ENCODE measurements at places on chromosomes 4 and X.

- DNase-seq: no peak
Observed at GRCh38 chr4:105651884-105652283, 56.6 kb downstream of the INTS12 start.

- DNase-seq: no peak
Observed at GRCh38 chrX:38249965-38250364, 29.3 kb upstream of the SRPX start.

DNA sequence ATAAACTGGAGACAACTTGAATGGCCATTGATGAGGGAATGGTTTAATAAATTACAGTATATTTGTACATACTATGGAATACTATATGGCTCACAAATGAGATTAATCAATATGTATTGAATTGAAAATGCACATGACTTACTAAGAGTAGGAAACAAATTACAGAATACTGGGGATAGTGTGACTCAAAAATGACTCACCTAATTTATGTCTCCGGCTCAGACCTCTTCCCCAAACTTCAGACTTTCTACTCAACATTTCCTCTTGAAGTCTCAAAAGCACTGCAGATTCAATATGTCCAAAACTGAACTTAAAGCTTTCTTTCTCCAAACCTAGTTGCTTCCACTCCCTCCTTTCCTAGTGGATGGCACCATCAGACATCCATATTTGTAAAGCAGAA lies 28.8 kb upstream of the GRIA3 start:
- DNase-seq: no peak

DNA sequence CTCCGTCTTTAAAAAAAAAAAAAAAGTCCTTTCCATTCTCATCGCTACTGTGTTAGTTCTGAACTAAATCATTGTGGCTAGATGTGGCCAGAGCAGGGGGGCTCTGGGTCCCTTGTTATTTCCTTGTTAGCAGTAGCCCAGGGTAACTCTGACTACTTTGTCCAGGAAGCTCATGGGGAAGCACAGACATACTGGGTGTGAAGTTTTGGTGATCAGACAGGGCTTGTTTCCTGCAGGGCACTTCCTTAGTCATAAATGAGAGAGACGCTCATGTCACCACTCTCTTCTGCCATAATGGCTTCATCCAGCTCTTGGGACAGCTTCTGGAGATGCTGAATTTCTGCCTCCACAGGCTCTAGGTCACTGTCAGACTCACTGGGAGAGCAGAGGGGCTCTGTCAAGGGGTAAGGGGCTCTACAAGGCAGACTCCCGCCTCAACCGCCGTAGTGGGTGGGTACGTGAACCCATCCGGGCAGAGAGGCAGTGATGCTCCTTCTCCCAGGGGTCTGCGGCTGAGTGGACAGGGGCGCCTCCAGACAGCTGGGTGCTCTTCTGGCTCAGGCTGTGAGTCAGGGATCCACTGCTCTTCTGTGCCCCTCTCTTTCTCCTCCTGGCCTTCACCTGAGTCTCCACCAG lies 12.9 kb downstream of the STIM2 start:
- peak; percentile 70 for DNase-seq

DNA sequence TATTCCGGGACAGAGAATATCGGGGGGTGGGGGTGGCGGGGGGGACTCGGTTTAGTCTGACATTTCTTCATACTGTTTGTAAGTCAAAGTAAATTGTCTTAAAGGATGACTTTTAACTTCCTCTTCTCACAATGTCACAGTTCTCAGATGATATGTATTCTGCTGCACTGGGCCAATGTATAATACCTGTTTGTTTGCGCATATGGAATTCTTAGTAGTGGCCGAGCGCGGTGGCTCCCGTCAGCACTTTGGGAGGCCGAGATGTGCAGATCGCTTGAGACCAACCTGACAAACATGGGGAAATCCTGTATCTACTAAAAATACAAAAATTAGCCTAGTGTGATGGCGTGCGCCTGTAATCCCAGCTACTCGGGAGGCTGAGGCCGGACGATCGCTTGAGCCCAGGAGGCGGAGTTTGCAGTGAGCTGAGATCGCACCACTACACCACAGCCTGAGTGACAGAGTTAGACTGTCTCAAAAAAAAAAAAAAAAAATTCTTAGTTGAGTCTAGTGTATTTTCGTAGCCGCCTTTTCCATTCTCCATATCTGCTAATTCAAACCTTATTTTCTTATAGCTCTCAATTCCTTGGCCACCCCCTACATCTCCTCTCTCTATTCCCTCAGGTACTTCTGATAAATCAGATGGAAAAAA lies 851 bp downstream of the POLR2B start:
- peak; percentile 65 for DNase-seq

GRCh38 chr4:8603931-8604330 lies 11.4 kb downstream of the CPZ start:
- no peak for DNase-seq

- no peak for DNase-seq
Observed at GRCh38 chrX:129461801-129462456, 61.4 kb downstream of the SMARCA1 start.

DNA sequence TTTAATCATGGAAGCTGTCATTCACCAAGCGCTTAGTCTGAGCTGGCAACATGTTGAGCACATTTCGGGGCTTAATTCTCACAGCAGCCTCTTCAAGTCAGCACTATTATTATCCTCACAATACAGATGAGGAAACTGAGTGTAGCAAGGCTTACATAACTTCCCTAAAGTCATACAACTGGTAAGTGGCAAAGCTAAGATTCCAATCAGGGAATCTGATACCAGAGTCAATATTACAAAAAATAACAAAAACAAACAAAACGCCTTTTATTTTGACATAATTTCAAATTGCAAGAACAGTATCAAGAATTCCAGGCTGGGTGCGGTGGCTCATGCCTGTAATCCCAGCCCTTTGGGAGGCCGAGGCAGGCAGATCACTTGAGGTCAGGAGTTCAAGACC lies 120.4 kb upstream of the DUSP21 start:
- DNase-seq: no peak

DNA sequence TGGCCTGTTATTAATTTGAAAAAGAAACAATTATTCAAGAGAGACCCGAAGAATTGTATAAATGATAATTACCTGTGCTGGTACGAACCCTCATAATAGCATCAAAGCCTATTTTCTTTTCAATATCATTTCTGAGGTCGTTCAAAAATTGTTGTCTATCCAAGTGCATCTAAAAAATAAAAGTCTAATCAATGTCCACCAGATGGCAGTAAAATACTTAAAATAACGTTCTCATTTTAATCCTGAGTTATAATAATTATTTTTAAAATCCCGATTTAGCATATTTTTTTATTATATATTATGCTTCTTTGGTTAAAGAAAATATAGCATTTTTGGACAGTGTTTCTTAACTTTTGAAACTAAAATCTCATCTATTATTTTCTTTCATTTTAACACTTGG lies 55.7 kb downstream of the METTL14 start:
- no peak for DNase-seq

- peak; percentile 16 for DNase-seq
Observed at GRCh38 chr4:94339779-94340178, 2.9 kb downstream of the HPGDS start.

- DNase-seq: no peak
Observed at GRCh38 chr4:145694929-145695328, 15.0 kb downstream of the C4orf51 start.

DNA sequence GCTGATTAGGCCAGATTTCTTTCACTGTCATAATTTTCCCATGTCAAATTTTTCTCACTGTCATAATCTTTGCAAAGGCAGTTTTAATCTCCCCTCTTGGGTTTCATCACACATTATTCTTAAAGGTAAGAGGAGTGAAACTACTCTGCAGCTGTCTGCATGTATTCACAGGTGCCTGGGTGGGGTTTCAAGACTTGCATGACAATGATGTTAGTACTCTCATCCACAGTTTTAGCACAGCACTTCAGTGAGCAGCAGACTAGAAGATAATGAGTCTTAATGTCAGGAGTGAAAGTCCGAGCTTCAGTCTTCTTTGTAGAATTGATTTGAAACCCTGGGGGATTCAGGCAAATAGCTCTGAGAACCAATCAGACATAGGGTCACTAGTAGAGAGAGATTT lies 182.5 kb upstream of the GALNT7 start:
- no peak for DNase-seq

- no peak for DNase-seq
Observed at GRCh38 chrX:139448996-139449395, 81.5 kb upstream of the F9 start.

GRCh38 chrX:27751976-27752375 lies 55.8 kb upstream of the MAGEB10 start:
- no peak for DNase-seq

GRCh38 chr4:15410750-15411149 lies 17.1 kb upstream of the C1QTNF7 start:
- no peak for DNase-seq

- DNase-seq: peak; percentile 93
Observed at GRCh38 chr4:139295206-139295941, 5.9 kb upstream of the NAA15 start.

- peak; percentile 8 for DNase-seq
Observed at GRCh38 chrX:23930894-23931604, 23.2 kb downstream of the CXorf58 start.

- DNase-seq: no peak
Observed at GRCh38 chr4:7741946-7742806, 197.5 kb downstream of the AFAP1 start.

DNA sequence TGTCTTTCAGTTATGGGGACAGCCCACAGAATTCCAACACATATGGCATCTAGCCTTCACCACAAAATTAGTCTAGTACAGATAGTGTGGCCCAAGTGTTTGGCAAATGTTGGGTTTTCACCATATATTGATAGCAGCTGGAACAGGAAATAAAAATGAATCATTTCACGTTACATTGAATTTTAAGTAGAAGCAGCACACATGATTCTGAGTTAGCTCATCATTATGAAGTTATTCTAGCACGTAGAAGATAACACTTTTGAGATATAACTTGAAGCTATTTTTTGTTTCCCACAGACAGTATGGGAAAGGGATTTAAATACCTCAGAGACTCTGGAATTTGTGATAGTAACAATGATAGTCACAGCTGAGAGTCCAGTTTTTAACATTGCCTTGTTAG lies 118.7 kb downstream of the FAT4 start:
- no peak for DNase-seq

- no peak for DNase-seq
Observed at GRCh38 chr4:170109586-170110284, 20.0 kb upstream of the AADAT start.

- DNase-seq: no peak
Observed at GRCh38 chr4:102503831-102504786, 3.0 kb downstream of the NFKB1 start.

DNA sequence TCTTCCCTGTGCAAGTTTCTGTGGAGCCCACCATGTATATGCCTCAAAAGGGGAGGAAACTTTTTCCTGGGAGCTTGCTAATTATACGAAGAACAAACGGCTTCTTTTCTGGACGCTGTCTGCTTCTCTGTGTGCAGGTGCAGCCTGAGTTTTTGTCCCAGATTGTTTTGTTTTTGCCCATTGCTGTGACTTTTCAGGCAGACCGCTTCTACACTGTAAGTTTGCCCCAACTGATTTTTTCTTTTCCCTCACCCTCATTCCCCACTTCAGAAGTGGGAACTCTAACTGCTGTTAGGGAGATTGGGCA lies 51.9 kb downstream of the HMGB2 start:
- no peak for DNase-seq
